ENCODE measurements at places on chromosomes 3 and 15. TPM values are rescaled to one million over a fixed set of nuclear protein-coding genes. Genes with fewer than 3 reads are reported as not detected.

DNA sequence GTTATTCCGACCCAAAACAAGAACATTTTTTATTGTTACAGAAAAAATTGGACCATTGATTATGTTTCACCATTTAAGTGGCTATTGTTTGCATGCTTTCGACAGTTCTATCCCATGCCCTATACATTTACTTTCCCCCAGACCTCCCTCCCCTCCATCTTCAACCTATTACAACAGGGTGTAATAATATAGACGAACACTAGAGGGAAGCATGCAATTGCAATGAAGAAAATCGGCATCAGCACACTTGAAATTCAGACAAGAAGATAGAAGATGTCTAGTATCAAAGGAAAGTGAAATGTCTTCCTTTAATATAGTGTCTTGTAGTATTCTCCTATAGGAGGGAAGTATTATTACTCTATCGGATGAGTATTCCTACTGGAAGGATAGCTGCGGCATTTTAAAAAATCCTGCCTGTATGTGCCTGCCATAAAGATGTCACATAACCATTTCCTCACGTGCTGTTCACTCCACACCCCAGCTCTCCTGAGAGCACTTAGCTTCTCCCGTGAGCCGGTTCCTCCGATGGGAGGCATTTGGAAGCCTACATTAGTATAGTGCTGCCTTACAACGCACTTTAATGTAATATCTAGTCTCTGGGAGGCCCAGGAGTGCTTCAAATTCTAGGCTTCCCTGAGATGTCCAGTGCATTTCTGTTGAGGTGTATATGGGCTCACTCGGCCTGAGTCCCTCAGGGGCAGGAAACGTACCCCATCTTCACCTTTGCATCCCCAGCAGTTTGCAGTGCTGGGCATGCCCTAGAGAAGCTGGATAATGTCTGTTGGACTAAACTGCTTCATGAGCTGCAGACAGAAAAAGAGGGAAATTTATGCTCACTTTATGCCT is 17.8 kb upstream of the ERICH6 start:
- H3K36me3 ChIP-seq, result no peaks in the 10 kb centered on the region
- no peak overlapping the region for H3K4me3 ChIP-seq
- H3K4me1 ChIP-seq, result peaks cover 19% of the 10 kb centered on the region
- no peaks in the 10 kb centered on the region for H3K27me3 ChIP-seq
- DNase-seq, result no peak

- H3K27me3 ChIP-seq, result peaks cover 3% of the 10 kb centered on the region
- no peaks in the 10 kb centered on the region for H3K36me3 ChIP-seq
- no peak overlapping the region for H3K4me3 ChIP-seq
- no peaks in the 10 kb centered on the region for H3K4me1 ChIP-seq
Observed at GRCh38 chr15:47971637-47972036, 149.2 kb upstream of the SLC24A5 start.

The POU1F1 gene
- not detected for total RNA-seq

GRCh38 chr3:112557976-112558375 is 3.8 kb downstream of the ATG3 start:
- no peak overlapping the region for H3K27ac ChIP-seq
- H3K4me1 ChIP-seq, result peaks cover 51% of the 10 kb centered on the region
- no peaks in the 10 kb centered on the region for H3K27me3 ChIP-seq
- peaks cover 29% of the 10 kb centered on the region for H3K36me3 ChIP-seq
- no peak for DNase-seq

The GP5 gene
- 0.83 TPM for total RNA-seq

DNA sequence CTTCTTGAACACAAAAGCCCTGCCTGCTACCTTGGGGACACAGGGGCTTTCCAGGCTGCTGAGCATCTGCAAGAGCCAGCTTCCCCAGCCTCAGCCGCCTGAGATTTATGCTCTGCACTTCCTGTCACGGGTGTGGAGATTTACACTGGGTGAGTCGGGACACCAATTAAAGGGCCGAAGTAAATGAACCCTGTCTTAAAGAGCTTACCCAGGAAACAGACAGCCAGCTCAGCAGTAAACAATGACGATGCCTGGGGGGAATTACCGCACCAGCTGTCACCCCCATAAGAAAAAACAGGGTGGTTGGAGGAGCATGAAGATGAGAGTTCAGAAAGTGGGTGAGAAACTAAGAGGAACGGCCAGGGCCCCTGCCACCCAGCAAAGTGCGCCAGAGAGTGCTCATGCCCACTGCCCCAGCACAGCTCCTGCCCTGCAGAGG is 37.5 kb upstream of the IQSEC1 start:
- no peaks in the 10 kb centered on the region for H3K27me3 ChIP-seq
- H3K27ac ChIP-seq, result no peak overlapping the region
- peak; percentile 59 for DNase-seq
- peaks cover 9% of the 10 kb centered on the region for H3K4me1 ChIP-seq

GRCh38 chr3:3778216-3778615 is 21.0 kb upstream of the LRRN1 start:
- H3K27ac ChIP-seq, result no peak overlapping the region
- peaks cover 7% of the 10 kb centered on the region for H3K36me3 ChIP-seq
- no peak for DNase-seq
- H3K27me3 ChIP-seq, result no peaks in the 10 kb centered on the region
- no peaks in the 10 kb centered on the region for H3K4me1 ChIP-seq
- H3K4me3 ChIP-seq, result no peak overlapping the region

The SEMA3F gene
- total RNA-seq, result 0.34 TPM

GRCh38 chr3:46660003-46660402 is 33.5 kb downstream of the ALS2CL start:
- H3K4me3 ChIP-seq, result no peak overlapping the region
- H3K27me3 ChIP-seq, result no peaks in the 10 kb centered on the region

GRCh38 chr3:76010252-76010651 is 224.9 kb upstream of the ZNF717 start:
- H3K4me1 ChIP-seq, result no peaks in the 10 kb centered on the region
- no peak overlapping the region for H3K4me3 ChIP-seq
- H3K27me3 ChIP-seq, result no peaks in the 10 kb centered on the region
- no peaks in the 10 kb centered on the region for H3K36me3 ChIP-seq

DNA sequence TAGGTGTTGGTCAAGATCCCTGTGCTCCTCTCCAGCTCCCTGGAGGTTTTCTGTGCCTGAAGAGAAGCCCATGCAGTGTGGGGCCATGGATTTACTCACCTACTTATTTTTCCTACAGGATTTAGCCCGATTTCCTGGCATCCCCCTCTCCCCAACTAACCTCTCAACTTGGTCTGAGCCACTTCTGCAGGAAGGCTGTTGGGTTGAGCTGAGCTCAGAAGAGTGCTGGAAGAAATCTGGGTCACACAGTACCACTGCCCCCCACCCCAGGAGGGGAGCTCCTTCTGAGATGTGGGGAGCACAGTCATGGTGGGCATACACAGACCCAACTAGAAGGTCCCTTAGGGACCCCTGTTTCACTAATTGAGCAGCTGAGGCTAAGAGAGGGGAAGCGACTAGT is 34.4 kb upstream of the SLCO2A1 start:
- no peaks in the 10 kb centered on the region for H3K4me1 ChIP-seq
- no peaks in the 10 kb centered on the region for H3K27me3 ChIP-seq
- H3K4me3 ChIP-seq, result no peak overlapping the region
- no peaks in the 10 kb centered on the region for H3K36me3 ChIP-seq
- DNase-seq, result no peak
- no peak overlapping the region for H3K27ac ChIP-seq

DNA sequence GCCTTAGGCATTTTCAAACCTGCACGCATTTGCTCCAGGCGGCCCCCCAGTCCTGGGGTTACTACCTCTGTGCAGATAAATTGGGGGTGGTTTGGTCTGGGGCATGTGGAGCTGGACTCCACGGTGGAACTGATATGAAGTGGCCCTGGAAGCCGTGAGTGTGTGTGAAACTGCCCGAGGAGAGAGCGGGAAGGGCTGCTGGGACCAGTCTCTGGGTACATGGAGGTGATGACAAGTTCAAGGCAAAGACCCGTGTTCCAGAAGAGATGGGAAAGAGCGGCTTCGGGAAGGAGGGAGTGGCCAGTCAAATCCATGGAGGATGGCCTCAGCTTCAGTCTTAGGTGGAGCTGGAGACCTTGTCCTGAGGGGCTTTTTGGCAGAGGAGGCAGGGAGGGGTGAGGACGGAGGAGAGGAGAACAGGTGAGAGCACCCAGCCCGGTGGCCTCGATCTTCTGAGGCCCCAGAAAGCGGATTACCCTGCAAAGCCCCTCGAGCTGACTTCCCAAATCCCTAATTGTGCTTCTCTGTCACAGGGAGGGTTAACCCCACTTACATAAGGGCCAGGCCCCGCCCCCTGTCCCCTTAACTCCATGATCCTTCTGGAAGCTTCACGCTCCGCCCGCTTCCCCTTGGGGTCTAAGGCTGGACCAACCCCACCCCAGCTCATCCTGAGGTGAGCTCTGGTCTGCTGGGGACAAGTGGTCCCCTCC is 1.9 kb upstream of the NR2E3 start:
- H3K4me1 ChIP-seq, result no peaks in the 10 kb centered on the region
- no peak overlapping the region for H3K27ac ChIP-seq
- DNase-seq, result no peak
- no peak overlapping the region for H3K4me3 ChIP-seq
- no peaks in the 10 kb centered on the region for H3K27me3 ChIP-seq

DNA sequence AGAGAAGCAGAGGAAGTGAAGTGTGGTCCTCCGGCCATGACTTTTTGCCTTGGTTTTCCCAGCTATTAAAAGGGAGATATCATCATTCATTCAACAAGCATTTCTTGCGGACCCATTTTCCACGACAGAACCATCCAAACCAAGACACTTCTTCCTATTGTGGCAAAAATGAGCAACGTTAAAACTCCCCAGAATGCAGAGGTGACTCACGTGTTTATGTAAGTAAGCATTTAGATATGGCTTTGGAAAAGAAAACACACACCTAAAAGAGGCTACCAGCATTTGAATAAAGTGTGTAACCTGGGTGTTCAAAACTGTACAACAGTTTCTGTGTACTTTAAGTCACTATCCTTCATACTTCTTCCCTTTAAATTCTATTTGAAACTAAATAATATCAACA is 181.3 kb downstream of the RORA start:
- DNase-seq, result no peak
- H3K27ac ChIP-seq, result no peak overlapping the region
- H3K4me3 ChIP-seq, result no peak overlapping the region
- no peaks in the 10 kb centered on the region for H3K4me1 ChIP-seq

The CCR8 gene
- total RNA-seq, result 0.56 TPM

DNA sequence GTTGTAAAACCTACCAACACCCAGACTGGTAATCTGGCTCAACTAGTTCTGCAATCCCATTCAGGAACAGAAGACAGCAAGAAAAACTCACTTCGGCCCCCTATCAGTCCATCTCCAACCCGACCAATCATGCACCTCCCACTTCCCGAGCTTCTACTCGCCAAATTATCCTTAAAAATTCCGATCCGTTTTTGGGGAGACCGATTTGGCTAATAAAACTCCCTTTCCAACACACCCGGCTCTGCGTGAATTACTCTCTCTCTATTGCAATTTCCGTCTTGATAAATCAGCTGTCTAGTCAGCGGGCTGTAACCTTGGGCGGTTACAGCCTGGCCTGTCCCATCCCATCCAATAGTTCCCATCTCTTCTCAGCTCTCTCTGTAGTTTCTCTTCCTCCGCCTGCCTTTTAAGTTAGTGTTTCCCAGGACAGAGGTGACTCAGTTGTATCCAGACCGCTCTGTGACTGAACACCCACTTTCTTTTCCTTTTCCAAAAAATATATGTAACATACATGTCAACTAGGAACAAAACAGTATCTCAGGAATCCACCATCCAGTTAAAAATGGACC is 780 bp upstream of the ACAD9 start:
- H3K36me3 ChIP-seq, result peaks cover 28% of the 10 kb centered on the region
- no peaks in the 10 kb centered on the region for H3K27me3 ChIP-seq
- peak overlapping the region; percentile 92 for H3K4me3 ChIP-seq
- H3K4me1 ChIP-seq, result peaks cover 48% of the 10 kb centered on the region
- peak overlapping the region; percentile 97 for H3K27ac ChIP-seq

The ZNF80 gene
- 2.3 TPM for total RNA-seq

- no peak for DNase-seq
- no peaks in the 10 kb centered on the region for H3K36me3 ChIP-seq
- peaks cover 9% of the 10 kb centered on the region for H3K27me3 ChIP-seq
- no peak overlapping the region for H3K27ac ChIP-seq
- H3K4me3 ChIP-seq, result no peak overlapping the region
- H3K4me1 ChIP-seq, result no peaks in the 10 kb centered on the region
Observed at GRCh38 chr3:56322862-56323261, 145.4 kb downstream of the ERC2 start.

DNA sequence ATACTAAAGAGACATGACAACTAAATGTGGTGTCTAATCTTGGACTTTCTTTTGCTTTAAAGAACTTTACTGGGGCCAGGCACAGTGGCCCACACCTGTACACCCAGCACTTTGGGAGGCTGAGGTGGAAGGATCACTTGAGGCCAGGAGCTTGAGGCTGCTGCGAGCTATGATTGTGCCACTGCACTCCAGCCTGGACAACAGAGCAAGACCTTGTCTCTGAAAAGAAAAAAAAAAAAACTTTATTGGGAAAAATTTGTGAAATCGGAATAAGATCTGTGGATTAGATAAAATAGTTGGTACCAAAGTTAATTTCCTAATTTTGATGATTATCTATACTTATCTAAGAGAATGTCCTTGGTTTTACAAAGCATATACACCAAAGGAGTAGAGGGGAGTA is 34.4 kb upstream of the USP3 start:
- H3K4me3 ChIP-seq, result no peak overlapping the region
- no peak for DNase-seq
- no peaks in the 10 kb centered on the region for H3K27me3 ChIP-seq
- peaks cover 54% of the 10 kb centered on the region for H3K4me1 ChIP-seq
- no peaks in the 10 kb centered on the region for H3K36me3 ChIP-seq

- H3K36me3 ChIP-seq, result no peaks in the 10 kb centered on the region
- H3K4me1 ChIP-seq, result peaks cover 16% of the 10 kb centered on the region
- no peak for DNase-seq
- H3K27me3 ChIP-seq, result no peaks in the 10 kb centered on the region
Observed at GRCh38 chr15:58409861-58410260, 21.9 kb upstream of the LIPC start.

DNA sequence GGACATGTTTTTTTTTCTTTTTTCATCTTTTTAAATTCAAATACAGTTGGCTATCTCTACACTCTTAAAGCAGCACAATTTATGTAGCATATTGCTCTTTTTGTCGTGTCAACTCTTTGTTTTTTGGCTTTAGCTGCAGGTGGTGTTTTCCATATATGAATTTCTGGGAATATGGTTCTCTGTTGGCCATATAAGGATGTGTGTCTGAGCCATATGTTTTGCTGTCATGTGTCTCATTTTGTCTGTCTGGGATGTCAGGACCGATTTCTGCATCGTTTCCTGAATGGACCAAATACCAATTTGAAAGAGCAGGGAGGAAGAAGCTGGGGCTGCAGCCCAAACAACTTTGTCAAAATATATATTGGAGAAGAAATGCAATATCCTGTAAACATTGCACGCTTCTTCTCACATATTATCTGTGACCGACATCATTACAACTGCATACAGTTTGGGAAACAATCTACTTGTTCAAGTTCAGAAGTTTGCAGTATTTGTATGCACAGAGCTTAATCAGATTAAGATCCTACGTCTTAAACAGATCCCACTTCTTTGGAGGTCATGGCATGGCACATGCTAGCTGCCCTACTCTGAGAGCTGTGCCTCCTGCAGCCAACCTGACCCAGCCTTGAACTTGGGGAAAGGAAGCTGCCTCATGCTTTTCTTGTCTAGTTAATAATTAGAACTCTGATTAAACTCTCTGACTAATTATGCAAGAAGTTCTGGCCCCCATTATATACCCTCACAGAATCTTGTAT is 4.0 kb upstream of the SATB1 start:
- no peak for DNase-seq
- peak overlapping the region; percentile 43 for H3K27ac ChIP-seq
- peaks cover 67% of the 10 kb centered on the region for H3K36me3 ChIP-seq
- H3K4me1 ChIP-seq, result peaks cover 64% of the 10 kb centered on the region
- H3K4me3 ChIP-seq, result peak overlapping the region; percentile 71
- H3K27me3 ChIP-seq, result no peaks in the 10 kb centered on the region
